Adrenal gland (tissue), 19 donors: ENCODE measurements at places on chromosomes 4 and X. TPM values are rescaled to one million over a fixed set of nuclear protein-coding genes. Genes with fewer than 3 reads are reported as not detected.

SPANXB1 gene
- total RNA-seq = not detected

BMP3 gene
- 0.26 TPM for total RNA-seq

PABPC1L2A gene
- total RNA-seq = 0.69 TPM

NELFA gene
- total RNA-seq = 27.5 TPM

CSAG1 gene
- total RNA-seq = not detected

TLR10 gene
- total RNA-seq = 0.14 TPM

SYNPO2 gene
- 20.2 TPM for total RNA-seq

DNA sequence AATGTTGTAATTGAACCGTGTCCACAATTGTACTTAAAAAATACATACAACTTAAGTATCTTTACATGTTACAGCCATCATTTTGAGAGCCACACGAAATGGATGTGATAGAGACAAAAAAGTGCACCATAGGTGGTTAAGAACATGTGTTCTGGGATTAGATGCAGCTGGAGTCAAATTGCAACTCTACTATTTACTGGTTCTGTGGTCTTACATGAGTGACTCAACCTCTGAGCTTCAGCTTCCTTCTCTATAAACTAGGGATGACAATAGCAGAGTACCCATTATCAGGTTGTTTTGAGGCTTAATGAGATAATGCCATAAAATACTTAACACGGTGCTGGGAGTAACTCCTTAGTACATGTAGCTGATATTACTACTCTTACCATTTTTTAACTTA lies 130.4 kb downstream of the IDS start:
- H3K36me3 ChIP-seq = no peaks in the 10 kb centered on the region
- no peak overlapping the region for H3K27ac ChIP-seq
- no peaks in the 10 kb centered on the region for H3K4me1 ChIP-seq
- H3K4me3 ChIP-seq = no peak overlapping the region
- no peak for DNase-seq
- no peaks in the 10 kb centered on the region for H3K27me3 ChIP-seq

- no peaks in the 10 kb centered on the region for H3K27me3 ChIP-seq
- no peak for DNase-seq
- no peak overlapping the region for H3K4me3 ChIP-seq
- H3K27ac ChIP-seq = no peak overlapping the region
- peaks cover 8% of the 10 kb centered on the region for H3K4me1 ChIP-seq
- H3K36me3 ChIP-seq = peaks cover 12% of the 10 kb centered on the region
These were observed 102.5 kb downstream of the FNIP2 start for GRCh38 chr4:158871335-158871724.

- no peaks in the 10 kb centered on the region for H3K36me3 ChIP-seq
- H3K4me1 ChIP-seq = no peaks in the 10 kb centered on the region
- H3K27me3 ChIP-seq = no peaks in the 10 kb centered on the region
- no peak overlapping the region for H3K27ac ChIP-seq
- DNase-seq = no peak
These were observed 2214.5 kb upstream of the TENM3 start for GRCh38 chr4:180028682-180029081.

DNA sequence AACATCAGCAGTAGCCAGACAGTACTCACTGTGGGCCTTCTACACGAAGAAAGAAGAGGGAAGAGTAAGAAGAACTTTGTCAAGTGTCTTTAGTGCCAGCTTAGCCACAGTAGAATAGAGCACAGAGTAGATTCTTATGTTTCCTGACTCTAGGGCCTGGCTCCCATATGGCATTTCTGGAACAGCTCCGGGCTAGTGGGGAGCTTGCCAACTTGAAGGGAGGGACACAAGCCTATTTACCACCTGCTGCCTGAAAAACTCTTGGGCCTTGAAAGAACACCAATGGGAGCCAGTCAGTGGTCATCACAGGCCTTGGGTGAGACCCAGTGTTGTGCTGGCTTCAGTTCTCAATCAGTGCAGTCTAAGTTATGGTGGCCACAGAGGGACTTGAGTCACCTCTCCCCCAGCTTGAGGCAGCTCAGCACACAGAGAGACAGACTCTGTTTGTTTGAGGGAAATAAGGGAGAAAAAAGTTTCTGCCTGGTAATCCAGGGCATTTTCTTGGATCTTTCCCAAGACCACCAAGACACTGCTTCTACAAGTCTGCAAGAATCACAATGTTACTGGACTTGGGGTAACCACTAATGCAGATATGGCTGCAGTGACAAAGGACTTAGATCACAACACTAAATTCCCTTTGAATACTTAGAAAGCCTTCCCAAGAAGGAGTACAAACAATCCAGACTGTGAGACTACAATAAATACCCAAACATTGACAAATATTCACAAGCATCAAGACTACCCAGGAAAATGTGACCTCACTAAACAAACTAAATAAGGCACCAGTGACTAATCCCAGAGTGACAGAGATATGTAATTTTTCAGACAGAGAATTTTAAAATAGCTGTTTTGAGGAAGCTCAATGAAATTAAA lies 261.0 kb upstream of the NDST3 start:
- no peaks in the 10 kb centered on the region for H3K36me3 ChIP-seq
- H3K4me3 ChIP-seq = no peak overlapping the region
- no peak for DNase-seq
- no peak overlapping the region for H3K27ac ChIP-seq
- no peaks in the 10 kb centered on the region for H3K27me3 ChIP-seq

DNA sequence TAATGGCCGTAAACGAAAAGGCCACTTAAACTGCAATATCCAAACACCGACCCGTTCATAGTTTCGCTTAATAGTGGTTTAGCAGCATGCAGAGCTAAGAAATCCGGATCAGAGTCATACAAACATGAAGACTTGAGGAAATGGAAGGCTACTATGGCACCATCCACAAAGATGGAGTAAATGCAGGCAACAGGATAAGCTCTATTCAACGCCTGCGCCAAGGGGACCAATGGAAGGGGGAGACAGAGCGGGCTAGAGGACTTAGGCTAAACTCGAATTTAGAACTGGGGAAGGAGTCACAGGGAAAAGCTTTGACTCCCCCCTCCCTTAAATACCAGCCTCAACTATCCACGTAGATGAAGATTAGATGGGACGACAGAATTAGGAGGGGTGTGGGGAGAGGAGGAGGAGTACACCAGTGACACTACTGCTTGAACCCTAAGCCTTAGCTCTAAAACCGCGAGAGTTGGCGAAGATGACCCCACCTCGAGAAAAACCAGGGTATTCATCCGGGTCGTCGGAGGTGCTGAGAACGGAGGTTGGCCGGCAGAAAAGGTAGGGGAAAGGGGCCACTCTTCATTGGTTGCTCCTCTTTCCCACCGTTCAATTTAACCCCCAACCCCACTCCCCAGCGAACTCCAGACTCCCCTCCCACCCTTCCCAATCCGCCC lies 3.5 kb downstream of the HUWE1 start:
- peaks cover 3% of the 10 kb centered on the region for H3K27me3 ChIP-seq
- peak overlapping the region; percentile 89 for H3K27ac ChIP-seq
- H3K36me3 ChIP-seq = no peaks in the 10 kb centered on the region
- H3K4me3 ChIP-seq = peak overlapping the region; percentile 33
- DNase-seq = peak; percentile 51

GRCh38 chrX:110056419-110056818 lies 53.5 kb downstream of the TMEM164 start:
- peaks cover under 1% of the 10 kb centered on the region for H3K4me1 ChIP-seq
- DNase-seq = no peak
- no peaks in the 10 kb centered on the region for H3K27me3 ChIP-seq
- no peaks in the 10 kb centered on the region for H3K36me3 ChIP-seq

DNA sequence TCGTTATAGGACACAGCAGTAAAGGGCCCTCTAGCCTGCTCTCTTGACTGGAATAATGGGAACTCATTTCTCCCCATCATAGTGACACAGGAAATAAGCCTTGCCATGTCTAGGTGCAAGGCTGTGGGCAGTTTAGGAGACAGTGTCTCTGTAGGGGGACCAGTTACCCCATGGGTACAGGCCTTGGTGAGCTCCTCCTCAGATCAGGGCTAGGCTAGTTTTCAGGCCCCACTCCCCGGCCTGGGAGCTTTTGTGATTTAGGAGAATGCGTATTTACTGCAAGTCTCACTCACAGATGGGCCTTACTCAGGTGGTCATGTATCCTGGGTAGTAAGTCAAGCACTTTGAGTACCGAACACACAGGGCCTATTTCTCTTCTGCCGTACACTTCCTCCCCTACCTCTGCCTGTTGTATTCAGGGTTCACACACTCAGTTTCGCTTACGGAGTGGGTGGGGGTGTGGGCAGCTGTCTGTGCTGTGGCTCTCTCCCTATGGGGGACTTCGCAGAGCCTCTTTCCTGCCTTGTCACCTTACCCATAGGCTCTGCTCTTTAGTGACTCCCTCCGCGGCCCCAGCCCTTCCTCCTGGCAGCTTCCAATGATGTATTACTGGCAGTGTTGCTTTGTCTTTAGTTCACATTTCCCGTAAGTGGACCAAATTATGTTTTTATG lies 34.2 kb downstream of the FAM193A start:
- no peaks in the 10 kb centered on the region for H3K27me3 ChIP-seq
- H3K4me3 ChIP-seq = no peak overlapping the region
- no peaks in the 10 kb centered on the region for H3K36me3 ChIP-seq
- H3K27ac ChIP-seq = peak overlapping the region; percentile 54

GRCh38 chr4:9877123-9877522 lies 95.7 kb downstream of the DRD5 start:
- H3K4me1 ChIP-seq = no peaks in the 10 kb centered on the region
- no peak overlapping the region for H3K27ac ChIP-seq
- H3K27me3 ChIP-seq = no peaks in the 10 kb centered on the region
- DNase-seq = no peak
- no peaks in the 10 kb centered on the region for H3K36me3 ChIP-seq

GRCh38 chr4:6029254-6029653 lies 11.0 kb upstream of the C4orf50 start:
- no peaks in the 10 kb centered on the region for H3K4me1 ChIP-seq
- H3K27ac ChIP-seq = no peak overlapping the region
- H3K27me3 ChIP-seq = no peaks in the 10 kb centered on the region
- H3K4me3 ChIP-seq = no peak overlapping the region
- H3K36me3 ChIP-seq = no peaks in the 10 kb centered on the region

GRCh38 chr4:21885241-21885640 lies 63.3 kb downstream of the KCNIP4 start:
- no peak for DNase-seq
- H3K27me3 ChIP-seq = no peaks in the 10 kb centered on the region
- H3K4me3 ChIP-seq = no peak overlapping the region
- no peaks in the 10 kb centered on the region for H3K36me3 ChIP-seq
- H3K27ac ChIP-seq = no peak overlapping the region
- no peaks in the 10 kb centered on the region for H3K4me1 ChIP-seq

GRCh38 chrX:71652405-71652804 lies 14.9 kb upstream of the LOC101059915 start:
- peak; percentile 36 for DNase-seq
- H3K36me3 ChIP-seq = no peaks in the 10 kb centered on the region
- H3K27ac ChIP-seq = no peak overlapping the region
- H3K4me1 ChIP-seq = no peaks in the 10 kb centered on the region
- no peak overlapping the region for H3K4me3 ChIP-seq

DNA sequence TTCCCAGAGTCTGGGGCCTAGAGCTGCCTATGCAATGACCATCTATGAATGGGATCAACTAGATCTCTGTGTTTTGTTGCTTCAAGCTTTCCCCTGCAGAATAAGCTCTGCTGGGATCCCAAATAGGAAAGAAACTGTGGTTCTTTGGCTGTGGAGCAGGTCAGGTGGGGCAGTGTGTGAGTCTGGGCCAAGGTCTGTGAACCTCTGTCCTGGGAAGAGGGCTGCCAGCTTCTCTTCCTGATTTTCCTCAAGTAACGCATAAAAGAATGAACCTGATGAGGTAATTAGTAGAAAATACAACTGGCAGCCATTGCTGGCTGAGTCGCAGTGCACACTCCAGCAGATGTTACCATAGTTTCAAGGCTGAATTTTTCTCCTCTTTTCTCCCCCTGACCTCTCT lies 4.6 kb upstream of the PIN4 start:
- H3K4me1 ChIP-seq = no peaks in the 10 kb centered on the region
- H3K4me3 ChIP-seq = no peak overlapping the region
- no peak for DNase-seq
- H3K27me3 ChIP-seq = no peaks in the 10 kb centered on the region

DNA sequence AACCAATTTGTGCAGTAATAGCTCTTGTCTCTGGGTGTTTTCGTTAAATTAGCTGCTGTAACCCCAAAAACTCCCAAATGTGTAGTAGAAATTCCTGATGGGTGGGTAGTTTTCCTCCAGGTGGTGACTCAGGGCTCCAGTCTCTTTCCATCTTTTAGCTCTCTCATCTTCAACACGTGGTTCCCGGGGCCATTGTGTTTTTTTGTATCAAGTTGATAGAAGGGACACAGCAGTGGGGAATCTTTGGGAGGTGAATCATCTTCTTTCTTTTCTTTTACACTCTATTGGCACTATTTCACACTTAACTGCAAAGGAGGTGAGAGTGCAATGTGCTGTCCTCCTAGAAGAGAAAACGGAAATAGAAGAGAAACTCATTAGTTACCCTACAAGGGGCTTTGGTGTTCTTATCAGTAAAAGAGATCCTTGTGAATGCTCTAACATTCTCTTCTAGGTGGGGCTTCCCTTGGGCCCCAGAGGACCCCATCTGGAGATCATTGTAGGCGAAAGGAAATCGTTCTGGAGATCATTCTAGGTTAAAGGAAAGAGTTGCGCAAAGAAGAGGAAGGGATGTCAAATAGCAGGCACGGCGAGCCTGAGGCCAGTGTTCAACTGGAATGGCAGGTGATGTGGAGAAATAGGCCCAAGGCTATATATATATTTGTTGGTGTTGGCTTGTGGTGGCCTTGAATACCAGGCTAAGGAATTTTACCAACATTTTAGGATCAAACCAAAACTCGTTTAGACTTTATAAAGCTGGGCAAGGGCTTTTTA lies 68.2 kb upstream of the ACSL1 start:
- no peak overlapping the region for H3K4me3 ChIP-seq
- no peaks in the 10 kb centered on the region for H3K36me3 ChIP-seq
- no peaks in the 10 kb centered on the region for H3K27me3 ChIP-seq
- no peak overlapping the region for H3K27ac ChIP-seq

DNA sequence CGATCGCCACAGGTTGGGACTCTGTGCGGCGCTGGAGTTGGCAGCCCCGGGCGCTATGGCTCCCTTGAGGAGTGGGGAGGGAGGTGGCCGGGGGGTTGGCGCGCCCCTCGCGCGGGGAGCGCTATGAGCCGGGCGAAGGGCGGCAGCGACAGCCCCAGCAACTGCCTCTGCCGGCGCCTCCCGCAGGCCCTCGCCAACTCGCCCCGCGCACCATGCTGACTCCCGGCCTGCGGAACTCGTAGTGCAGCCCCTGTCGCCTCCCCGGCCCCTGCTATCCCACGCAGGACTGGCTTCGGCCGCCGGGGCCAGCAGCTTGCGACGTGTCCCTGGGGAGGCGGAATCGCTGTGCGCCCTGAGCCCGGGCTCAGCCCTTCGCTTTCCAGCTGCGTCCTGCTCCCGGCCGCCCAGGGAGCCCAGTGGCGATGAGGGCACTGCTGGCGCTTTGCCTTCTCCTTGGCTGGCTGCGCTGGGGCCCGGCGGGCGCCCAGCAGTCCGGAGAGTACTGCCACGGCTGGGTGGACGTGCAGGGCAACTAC lies 415 bp downstream of the SHISA3 start:
- peaks cover 38% of the 10 kb centered on the region for H3K27me3 ChIP-seq
- H3K4me3 ChIP-seq = no peak overlapping the region
- no peak overlapping the region for H3K27ac ChIP-seq
- no peaks in the 10 kb centered on the region for H3K36me3 ChIP-seq
- H3K4me1 ChIP-seq = peaks cover 16% of the 10 kb centered on the region
- DNase-seq = no peak

- no peaks in the 10 kb centered on the region for H3K4me1 ChIP-seq
- no peaks in the 10 kb centered on the region for H3K36me3 ChIP-seq
- no peak overlapping the region for H3K27ac ChIP-seq
- no peaks in the 10 kb centered on the region for H3K27me3 ChIP-seq
These were observed 15.9 kb downstream of the PPA2 start for GRCh38 chr4:105458001-105458400.

GRCh38 chrX:130916636-130917422 lies 13.8 kb upstream of the ENOX2 start:
- H3K36me3 ChIP-seq = no peaks in the 10 kb centered on the region
- H3K27me3 ChIP-seq = peaks cover 8% of the 10 kb centered on the region
- H3K27ac ChIP-seq = no peak overlapping the region
- H3K4me3 ChIP-seq = no peak overlapping the region
